Substantia nigra (tissue), 51 donors: ENCODE measurements at places on chromosomes 5 and 9.

- no peak for DNase-seq
Measured at GRCh38 chr5:115262011-115262320, 711 bp downstream of the PGGT1B start.

DNA sequence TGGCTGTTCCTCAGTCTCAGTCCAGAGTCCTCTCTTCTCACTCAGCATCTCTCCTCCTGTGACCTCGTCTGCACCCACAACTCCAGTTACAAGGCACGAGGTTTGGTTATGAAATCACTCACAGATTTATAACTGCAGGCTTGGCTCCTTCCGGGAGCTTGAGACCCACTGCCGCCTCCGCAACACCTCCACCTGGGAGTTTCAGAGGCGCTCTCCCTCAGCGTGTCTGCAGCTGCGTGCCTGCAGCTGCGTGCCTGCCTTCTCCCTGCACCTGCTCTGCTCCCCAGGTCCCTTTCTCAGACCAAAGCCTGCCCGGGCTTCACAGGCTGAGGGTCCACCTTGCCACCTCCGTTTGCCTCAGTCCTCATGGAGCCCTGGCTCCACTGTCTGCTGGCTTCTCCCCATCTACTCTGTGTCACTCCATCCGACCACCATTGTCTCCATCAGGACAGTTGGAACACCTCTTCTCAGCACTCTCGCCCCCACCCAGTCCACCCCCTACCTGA lies 51.5 kb downstream of the HRH2 start:
- DNase-seq = no peak

GRCh38 chr5:53011233-53011632 lies 22.1 kb downstream of the ITGA2 start:
- DNase-seq = no peak

- DNase-seq = no peak
Measured at GRCh38 chr9:5326187-5326586, 13.5 kb downstream of the RLN1 start.

DNA sequence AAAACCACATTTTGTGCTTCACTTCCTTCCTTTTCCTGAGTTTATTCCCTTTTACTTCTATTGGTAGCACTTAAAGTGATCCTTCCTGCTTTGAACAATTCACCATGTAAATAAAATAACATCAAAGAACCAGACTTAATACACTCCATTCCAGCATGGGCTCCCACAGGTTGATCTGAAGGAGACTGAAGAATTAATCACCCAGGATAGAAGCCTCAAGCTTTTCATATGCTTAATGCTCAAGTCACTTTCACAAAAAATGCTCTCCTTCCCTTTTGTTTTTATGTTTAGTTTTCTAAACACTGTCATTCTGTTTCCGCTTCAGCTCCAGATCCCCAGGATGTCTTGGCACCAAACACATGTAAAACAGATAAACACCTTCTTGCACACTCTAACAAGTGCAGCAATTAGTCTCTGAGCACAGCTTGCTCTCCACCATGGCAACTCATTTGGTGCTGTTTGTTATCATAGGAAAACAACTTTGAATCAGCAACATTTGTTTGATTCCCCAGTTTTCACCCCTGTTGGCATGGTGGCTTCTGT lies 37.0 kb downstream of the DMRTA1 start:
- DNase-seq = no peak

- no peak for DNase-seq
Measured at GRCh38 chr9:109471475-109472393, 26.4 kb downstream of the PTPN3 start.
